T-helper 1 cell treated with Interleukin-12 subunit alpha and Interleukin-12 subunit beta and Interleukin-4 antibody, amounts not matched to agents 30 ng/mL and 1 ng/mL, for 36 hours (primary cell): ENCODE measurements at places on chromosomes 2 and 18. TPM values are rescaled to one million over a fixed set of nuclear protein-coding genes. Genes with fewer than 3 reads are reported as not detected.

CETN1 gene
- not detected in 2 replicates for total RNA-seq

LYG2 gene
- total RNA-seq = not detected in 2 replicates

SERPINB7 gene
- total RNA-seq = not detected in 2 replicates

FER1L5 gene
- total RNA-seq = not detected in 2 replicates

HOXD13 gene
- not detected in 2 replicates for total RNA-seq

ASIC4 gene
- total RNA-seq = not detected in 2 replicates

CDH19 gene
- total RNA-seq = not detected in 2 replicates

DAW1 gene
- total RNA-seq = not detected in 2 replicates

VIL1 gene
- total RNA-seq = 0.27 TPM in 1 of 2 replicates, not detected in the other

UXS1 gene
- total RNA-seq = 55.9 and 56.1 TPM in 2 replicates

FSIP2 gene
- 0.27 TPM in 2 replicates for total RNA-seq

ANKRD36 gene
- total RNA-seq = 66.1 and 69.3 TPM in 2 replicates

ANKRD30B gene
- not detected in 2 replicates for total RNA-seq

CGREF1 gene
- 3.5 and 3.9 TPM in 2 replicates for total RNA-seq
